NCI-H1436 (cell line): ENCODE measurements at places on chromosomes 12 and 14.

GRCh38 chr14:90648421-90648820 is 167.8 kb downstream of the TTC7B start:
- no peak for DNase-seq

DNA sequence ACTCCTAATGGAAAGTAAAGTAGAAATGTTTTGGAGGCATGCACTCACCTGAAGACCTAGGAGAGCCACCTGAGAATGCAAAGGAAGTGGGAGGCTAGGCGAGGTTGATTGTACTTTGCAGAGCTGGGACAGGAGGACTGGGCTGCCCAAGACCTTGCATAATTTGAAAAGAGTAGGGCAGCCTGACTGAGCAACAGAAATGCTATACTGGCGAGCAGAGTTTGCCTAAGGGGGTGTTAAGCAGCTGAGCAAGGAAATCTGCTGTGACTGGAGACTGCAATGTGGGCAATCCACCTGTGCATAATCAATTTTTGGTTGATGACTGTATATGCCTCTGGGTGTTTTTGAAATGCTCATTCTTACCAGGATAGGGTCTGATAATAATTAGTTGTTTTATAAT is 834.1 kb downstream of the TRHDE start:
- DNase-seq: no peak

GRCh38 chr12:96493106-96493505 is 3.7 kb downstream of the CFAP54 start:
- no peak for DNase-seq

DNA sequence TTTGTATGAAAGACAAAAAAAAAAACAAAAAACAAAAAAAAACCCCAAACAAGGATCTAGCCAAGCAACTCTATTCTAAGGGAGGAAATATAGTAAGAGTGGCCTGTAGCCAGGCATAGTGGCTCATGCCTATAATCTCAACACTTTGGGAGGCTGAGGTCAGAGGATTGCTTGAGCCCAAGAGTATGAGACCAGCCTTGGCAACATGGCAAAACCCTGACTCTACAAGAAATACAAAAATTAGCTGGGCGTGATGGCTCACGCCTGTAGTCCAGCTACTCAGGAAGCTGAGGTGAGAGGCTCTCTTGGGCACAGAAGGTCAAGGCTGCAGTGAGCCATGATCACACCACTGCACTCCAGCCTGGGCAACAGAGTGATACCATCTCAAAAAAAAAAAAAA is 47.9 kb downstream of the TMEM117 start:
- DNase-seq: no peak

- no peak for DNase-seq
These were observed 319.8 kb downstream of the ALG10 start for GRCh38 chr12:34342048-34342447.

- DNase-seq: no peak
These were observed 45.5 kb downstream of the CHGA start for GRCh38 chr14:92968291-92969020.

- no peak for DNase-seq
These were observed 26.9 kb downstream of the TEP1 start for GRCh38 chr14:20386276-20386855.

GRCh38 chr14:96265383-96266095 is 9.5 kb downstream of the BDKRB1 start:
- peak; percentile 52 for DNase-seq

DNA sequence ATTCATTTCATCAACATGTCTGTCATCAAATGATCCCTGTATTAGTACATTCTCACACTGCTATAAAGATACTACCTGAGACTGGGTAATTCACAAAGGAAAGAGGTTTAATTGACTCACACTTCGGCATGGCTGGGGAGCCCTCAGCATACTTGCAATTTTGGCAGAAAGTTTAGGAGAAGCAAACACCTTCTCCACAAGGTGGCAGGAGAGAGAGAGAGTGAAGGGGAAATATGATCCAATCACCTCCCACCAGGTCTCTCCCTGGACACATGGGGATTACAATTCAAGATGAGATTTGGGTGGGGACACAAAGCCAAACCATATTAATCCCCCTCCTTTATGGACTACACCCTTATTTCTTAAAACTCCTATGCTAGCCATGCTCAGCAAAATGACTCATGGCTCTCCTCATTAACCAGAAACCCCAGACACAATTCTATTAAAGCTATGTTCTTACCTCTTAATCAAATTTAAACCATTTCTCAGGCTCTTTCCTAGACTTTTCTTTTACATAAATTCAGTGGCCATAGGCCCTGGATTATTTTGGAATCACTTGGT is 932.3 kb downstream of the FLRT2 start:
- DNase-seq: no peak

- no peak for DNase-seq
These were observed 785 bp downstream of the MLEC start for GRCh38 chr12:120687578-120688289.

DNA sequence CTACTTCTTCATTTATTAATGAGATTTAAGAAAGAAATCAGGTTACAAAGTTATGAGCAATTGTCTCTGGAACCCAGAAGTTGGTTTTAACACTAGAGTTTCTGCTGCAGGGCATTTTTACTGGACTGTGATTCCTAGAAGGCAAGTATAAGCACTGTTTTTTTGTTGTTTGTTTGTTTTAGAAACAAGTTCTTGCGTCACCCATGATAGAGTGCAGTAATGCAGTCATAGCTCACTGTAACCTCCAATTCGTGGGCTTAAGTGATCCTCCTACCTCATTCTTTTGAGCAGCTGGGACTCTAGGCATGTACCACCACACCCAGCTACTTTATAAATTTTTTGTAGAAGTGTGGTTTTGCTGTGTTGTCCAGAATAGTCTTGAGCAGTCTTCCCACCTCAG is 25.6 kb downstream of the RAP1B start:
- no peak for DNase-seq

DNA sequence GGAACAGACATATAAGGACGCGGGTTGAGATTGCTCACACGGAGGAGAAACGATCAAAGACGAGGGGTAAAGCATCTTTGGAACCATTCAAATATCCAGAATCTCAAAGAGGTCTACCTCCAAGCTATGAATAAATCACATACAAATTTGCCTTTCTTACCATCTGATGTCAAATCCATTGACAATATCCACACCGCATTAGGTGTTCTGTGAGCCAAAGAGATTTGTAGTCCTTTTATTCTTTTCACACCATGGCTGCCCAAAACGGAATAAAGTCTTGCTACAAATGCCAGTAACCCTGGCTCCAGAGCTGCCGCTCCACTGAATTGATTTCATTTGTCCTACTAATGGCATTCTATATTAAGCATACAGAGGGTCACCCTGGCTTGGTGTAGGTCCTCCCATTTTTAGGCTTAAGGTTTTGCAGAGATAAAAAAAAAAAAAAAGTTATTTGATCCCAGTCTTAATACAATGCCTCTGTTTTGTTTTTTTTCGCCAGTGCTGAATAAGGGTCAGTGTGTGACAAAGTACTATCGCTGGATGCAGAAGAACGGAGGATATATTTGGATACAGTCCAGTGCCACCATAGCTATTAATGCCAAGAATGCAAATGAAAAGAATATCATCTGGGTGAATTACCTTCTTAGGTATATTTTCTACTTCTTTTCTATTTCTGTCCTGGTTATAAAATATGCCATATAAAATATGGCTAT is 157.3 kb downstream of the EGLN3 start:
- DNase-seq: no peak

- DNase-seq: no peak
These were observed 15.6 kb downstream of the PLEKHD1 start for GRCh38 chr14:69500096-69500495.

GRCh38 chr12:107560165-107560898 is 125.3 kb upstream of the PWP1 start:
- DNase-seq: no peak

GRCh38 chr12:2813214-2814185 is 1.0 kb downstream of the ITFG2 start:
- peak; percentile 45 for DNase-seq

GRCh38 chr12:49220972-49221371 is 32.1 kb upstream of the TUBA1A start:
- no peak for DNase-seq

- DNase-seq: no peak
These were observed 99.6 kb upstream of the FOXG1 start for GRCh38 chr14:28666961-28667360.

DNA sequence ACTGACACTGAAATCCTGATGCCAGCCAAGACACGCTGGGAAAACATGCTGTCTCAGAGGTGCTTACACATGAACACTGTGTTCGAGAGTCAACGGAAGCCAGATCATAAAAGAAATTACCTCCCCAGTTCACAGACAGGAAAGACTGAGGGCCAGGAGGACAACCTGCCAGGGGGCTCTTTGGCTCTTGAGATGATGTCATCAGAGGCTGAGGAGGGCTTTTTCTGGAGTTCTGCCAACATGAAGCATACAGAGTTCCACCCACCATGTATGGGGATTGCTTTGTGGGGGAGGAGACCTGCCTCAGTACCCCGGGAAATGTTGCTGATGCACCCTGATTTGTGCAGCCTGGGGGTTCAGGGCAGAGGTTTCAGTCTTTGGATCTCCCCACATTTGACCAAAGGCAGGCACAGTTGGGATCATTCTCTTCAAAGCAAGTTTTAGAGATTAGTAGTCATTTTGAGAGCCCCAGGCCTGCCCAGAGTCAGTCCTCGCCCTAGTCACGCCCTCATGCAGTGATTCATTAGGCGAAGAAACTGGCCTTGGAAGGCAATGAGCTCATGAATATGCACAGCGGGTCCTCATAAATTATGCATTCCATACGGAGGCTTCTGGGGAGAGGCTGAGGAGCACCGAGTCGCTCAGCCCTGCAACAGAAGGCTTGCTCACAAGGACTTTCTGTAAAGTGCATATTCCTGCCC is 34.9 kb upstream of the EML1 start:
- no peak for DNase-seq

GRCh38 chr12:109147954-109148353 is 31.6 kb downstream of the ACACB start:
- DNase-seq: no peak

DNA sequence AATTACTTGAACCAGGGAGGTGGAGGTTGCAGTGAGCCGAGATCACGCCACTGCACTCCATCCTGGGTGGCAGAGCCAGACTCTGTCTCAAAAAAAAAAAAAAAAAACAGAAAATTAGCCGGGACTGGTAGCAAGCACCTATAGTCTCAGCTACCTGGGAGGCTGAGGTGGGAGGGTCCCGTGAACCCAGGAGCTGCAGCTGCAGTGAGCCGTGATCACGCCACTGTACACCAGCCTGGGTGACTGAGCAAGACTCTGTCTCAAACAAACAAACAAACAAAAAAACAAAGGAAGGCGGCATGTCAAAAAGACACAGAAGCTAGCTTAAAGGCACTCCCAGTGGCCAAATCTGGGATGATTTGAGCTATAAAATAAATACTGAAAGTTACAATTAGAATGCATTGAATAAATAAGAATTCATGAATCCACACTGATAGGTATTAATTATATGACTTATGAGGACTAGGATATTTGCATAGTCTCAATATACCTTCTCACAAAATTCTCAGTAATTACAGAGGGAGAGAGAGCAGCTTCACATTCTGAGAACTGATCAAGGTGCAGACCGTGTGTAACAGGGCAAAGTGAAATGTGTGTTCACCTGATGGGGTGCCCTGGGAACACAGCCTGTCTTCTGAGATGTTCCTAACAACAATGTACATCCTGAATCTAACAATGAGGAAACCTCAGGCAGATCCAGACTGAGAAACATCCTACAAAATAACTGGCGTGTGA is 42.7 kb upstream of the GPR132 start:
- DNase-seq: no peak

- DNase-seq: no peak
These were observed 71.3 kb downstream of the TSPAN9 start for GRCh38 chr12:3148366-3149000.

DNA sequence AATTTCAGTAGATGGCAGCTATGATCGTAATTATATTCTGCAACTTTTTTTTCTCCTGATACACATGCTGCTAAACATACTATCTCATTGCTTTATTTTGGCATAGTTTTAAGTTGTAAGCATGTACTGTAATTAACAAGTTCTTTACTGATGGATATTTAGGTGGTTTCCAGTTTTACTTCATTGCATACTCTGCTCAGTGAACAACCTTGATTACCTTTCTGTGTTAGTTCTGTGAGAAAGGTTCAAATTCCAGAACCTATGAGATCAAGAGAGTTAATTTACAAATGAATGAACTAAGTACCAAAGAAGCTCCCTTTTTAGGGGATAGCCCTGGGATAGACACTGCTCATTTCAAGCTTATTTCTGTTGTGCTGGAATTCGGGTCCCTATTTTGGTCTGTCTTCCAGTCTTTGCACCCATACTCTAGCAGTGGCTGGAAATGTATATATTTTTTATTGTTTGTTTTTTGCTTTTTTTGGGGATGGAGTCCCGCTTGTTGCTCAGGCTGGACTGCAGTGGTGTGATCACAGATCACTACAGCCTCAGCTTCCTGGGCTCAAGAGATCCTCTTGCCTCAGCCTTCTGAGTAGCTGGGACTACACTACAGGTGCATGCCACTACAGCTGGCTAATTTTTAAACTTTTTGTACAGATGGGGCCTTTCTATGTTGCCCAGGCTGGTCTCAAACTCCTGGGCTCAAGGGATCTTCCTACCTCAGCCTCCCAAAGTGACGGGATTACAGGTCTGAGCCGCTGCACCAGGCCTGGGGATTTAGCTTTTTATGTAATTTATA is 10.6 kb downstream of the PAPOLA start:
- DNase-seq: no peak

- DNase-seq: no peak
These were observed 40.7 kb downstream of the NKX2-1 start for GRCh38 chr14:36479344-36479743.

GRCh38 chr12:109169686-109170085 is 53.3 kb downstream of the ACACB start:
- DNase-seq: no peak

DNA sequence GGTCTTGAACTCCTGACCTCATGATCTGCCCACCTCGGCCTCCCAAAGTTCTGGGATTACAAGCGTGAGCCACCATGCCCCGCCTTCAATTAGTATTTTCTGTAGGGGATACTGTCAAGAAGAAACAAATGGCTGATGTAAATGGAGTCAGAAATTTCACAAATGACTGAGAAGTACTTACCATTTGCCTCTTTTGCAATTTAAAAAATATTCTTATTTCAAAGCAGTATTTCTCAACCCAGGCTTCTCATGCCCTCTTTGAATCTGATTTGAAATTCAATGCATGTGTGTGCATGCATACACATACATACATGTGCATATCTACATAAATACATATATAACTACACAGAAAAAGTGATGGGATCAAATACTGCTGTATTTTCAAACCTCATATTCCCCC is 4.4 kb downstream of the PSMA6 start:
- DNase-seq: no peak

GRCh38 chr14:100416921-100417860 is 94.1 kb downstream of the SLC25A47 start:
- peak; percentile 74 for DNase-seq

- no peak for DNase-seq
These were observed 555.2 kb downstream of the DIO2 start for GRCh38 chr14:79656056-79656455.

- peak; percentile 49 for DNase-seq
These were observed 103.8 kb downstream of the OSBPL8 start for GRCh38 chr12:76455582-76456345.

DNA sequence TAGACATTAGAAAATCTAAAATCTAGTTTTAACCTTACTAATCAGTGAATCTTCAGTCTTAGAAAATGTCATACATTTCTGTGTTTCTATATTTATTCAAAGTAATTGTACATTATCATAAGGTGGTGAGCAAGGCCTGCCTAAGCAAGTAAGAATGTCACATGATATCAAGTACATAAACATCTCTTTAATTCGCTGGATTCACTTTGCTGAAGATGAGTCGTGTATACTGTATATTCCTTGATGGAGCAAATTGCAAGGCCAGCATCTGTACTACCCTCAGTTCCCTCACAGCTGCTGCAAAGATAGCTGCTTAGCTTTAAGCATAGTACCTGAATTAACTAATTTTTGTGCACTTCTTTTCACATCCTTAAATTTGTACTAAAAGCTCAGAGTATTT is 8.5 kb upstream of the AK7 start:
- no peak for DNase-seq
